ENCODE measurements at places on chromosomes 7 and 10. TPM values are rescaled to one million over a fixed set of nuclear protein-coding genes. Genes with fewer than 3 reads are reported as not detected.

SORCS3 gene
- not detected for total RNA-seq

KLF14 gene
- not detected for total RNA-seq

FAM3C gene
- total RNA-seq = 42.1 TPM

OR2A5 gene
- total RNA-seq = not detected
